Inflammatory macrophage (primary cell): ENCODE measurements at places on chromosomes 2 and 18.
A peak's percentile ranks its signal among the peaks of the same experiment; 100 is the strongest.

DNA sequence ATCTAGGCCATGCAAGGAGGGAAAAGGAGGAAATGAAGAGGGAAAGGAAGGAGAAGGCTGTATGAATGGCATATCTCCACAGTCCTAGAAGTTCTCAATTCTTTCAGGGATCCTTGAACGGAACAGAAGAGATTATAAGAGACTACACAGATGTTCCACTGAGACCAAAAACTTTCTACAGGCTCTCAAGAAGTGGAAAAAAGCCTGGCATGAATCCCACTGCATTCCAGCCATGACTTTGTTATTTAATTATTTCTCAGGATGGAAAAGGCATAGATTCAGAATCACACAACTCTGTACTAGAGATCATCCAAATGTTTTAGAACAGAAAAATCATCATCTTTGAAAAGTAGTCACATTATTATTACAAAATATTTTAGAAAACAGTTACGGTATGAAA, 131.7 kb upstream of the CDH20 start:
- no peak for DNase-seq

DNA sequence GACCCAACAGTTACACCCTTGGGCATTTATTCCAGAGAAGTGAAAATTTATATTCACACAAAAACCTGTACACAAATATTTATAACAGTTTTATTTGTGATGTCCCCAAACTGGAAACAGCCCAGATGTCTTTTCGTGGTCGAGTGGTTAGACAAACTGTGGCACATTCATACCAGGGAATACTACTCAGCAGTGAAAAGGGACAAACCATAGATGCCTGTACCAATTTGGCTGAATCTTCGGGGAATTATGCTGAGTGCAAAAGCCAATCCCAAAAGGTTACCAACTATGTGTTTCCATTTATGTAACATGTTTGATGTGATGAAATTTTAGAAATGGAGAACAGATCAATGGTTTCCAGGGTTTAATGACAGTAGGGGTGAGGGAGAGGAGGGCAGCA, 154.3 kb downstream of the GLI2 start:
- no peak for DNase-seq

- DNase-seq = no peak
Observed at GRCh38 chr2:143177096-143177786, 48.0 kb downstream of the ARHGAP15 start.

DNA sequence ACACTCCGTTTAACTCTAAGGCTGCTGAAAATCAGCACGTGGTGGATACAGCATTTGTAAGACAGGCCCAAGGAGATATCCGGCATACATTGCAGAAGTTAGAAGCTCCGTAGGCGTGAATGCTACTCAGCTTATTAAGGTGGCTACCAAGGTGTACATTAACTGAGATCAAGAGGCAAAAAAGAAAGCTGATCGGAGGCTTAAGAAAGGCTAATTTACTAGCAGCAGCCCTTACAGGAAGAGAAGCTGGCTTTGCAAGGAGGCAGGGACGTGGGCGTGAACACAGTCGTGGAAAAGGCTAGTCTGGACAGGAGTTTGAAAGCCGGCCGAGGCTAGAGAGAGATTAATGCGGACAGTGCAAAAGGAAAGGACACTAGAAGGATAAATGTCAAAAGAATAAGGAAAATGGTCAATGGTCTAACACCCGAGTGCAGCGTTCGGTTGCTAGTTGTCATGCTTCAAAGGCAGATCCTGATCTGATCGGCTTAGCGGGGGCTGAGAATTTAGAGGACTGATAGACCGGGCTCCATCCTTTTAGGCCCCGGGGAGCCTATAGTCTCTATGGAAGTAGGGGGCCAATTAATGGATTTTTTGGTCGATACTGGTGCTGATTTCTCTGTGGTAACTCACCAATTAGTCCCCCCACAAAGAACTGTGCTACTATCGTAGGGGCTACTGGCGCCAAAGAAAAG, 45.6 kb upstream of the SELENOI start:
- DNase-seq = peak; percentile 59

DNA sequence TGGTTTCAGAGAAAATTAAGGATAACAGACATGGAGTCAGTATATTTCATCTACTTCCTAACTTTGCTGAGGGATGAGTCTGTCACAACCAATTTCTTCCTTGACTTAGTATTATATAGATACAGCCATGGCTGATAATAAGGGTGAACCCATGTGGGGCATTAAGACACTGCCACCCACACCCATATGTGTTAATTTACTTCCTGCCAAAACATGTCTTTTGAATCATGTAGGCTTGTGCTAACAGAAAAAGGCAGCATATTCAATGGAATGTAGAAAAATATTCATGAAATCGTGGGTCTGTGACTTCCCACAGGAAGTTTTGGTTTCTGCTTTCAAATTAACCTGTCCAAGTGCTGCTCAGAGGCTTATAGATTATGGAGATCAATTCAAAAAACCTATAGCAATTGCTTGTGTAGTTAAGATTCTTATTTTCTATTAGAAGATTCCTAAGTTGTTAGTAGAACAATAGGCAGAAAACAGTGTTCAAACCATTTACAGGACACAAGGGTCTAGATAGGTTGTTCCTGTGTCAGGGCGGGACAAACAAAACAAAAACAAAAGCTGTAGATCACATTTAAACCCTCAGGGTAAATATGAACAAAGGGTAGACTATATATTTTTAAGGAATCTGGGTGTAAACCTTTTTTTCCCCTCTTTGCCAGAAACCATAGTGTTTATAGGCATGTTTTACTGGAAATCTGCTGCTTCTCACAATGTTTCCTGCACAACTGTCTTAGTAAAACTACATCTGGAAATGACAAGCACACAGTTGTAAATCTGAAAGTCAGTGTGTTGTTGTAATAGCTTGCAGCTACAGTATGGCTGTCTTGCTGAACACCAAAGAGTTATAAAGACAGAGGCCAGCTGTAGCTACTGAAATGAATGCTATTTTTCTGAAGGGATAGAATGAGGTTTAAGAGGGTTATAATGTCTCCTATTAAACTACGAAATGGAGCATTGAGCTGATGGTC, 691.2 kb downstream of the EPHA4 start:
- no peak for DNase-seq

GRCh38 chr2:179275253-179276012, 10.8 kb upstream of the SESTD1 start:
- no peak for DNase-seq

DNA sequence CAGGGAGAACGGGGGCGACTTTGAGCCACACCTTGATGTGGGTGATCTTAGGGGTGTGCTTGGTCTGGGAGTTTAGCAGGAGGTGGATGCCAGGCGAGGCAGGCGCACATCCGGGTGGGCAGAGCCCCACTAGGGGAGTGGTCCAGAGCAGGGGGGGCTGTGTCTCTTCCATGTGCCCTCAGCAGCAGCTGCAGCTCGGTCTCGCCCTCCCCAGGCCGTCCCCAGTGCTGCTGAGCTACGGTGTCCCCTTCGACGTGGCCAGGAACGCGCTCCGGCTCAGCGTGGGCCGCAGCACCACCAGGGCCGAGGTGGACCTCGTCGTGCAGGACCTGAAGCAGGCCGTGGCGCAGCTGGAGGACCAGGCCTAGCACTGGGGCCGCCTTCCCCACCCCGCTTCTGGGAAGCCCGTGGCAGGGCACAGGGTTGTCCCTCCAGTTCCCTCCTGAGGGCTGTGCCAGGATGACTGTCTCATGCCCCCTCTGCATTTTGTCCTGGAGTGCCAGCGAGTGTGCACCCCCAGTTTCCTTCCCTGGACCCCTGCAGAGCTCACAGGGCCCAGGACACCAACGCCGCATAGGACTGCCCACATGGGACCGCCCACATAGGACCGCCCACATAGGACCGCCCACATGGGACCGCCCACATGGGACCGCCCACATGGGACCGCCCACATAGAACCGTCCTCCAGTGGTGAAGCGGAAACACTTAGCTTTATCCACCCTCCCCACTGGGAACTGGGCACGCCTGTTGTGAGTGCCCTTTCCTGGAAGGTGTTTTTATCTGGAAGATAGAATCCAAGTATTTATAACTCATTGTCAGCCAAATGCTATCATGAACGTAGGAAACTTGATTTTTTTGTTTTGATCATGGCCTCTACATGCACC, 1.9 kb upstream of the ESPNL start:
- peak; percentile 24 for DNase-seq

DNA sequence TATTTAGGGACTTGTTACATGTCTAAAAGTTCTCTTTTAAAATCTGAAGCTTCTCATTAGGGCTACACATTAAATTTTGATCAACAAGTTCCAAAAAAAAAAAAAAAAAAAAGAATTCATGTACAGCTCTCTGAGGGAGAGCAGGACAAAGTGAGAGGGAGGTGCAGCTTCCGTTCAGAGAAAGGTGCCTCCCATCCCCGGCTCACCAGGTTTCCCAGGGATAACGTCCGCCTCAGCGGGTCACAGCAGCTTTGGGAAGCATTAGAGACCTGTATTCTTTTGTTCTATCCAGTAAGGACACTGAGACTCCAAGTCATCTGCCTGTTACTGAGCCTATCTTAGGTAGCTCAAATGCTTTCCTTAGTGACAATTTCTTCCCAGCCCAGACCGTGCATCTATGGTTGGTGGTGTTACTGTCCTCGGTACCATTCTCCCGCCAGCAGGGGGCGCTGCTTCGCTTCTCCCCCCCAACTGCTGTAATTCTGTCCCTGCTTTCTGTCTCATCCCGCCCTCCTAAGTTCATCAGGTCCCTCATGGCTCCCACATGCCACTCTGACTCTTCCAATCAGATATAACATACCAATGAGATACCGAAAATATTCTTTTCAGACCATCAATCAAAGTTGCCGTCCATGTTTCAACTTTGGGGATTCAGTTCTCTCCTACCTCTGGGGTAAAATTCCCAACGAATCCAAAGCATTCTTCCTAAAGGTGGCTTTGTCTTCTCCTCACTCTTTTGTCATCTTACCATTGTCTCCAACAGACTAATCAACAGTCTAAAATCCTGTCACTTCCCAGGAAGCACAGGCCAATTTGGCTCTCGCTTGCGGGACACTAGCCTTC, 466.5 kb downstream of the METTL4 start:
- DNase-seq = peak; percentile 18

GRCh38 chr2:52880872-52881271, 886.7 kb upstream of the CHAC2 start:
- DNase-seq = no peak

- DNase-seq = no peak
Observed at GRCh38 chr2:128259585-128259984, 59.1 kb downstream of the HS6ST1 start.

DNA sequence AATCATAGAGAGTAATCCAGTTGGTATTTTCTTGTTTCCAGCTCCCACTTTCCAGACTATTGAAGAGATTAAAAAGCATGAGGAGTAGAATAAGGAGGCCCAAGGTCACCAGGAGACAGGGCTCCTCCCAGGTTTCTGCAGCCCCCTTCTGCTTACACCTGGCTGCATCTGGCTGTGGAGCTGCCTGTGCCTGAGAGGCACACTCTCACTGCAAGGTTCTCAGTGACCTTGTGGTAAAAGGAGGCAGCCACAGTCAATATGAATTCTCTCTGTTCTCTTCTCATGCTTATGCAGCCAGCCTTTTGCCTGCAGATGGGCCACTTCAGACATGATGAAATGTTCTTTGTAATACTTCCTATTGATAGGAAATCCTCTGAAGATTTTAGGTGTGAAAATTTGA, 233.7 kb downstream of the MYO3B start:
- DNase-seq = no peak

DNA sequence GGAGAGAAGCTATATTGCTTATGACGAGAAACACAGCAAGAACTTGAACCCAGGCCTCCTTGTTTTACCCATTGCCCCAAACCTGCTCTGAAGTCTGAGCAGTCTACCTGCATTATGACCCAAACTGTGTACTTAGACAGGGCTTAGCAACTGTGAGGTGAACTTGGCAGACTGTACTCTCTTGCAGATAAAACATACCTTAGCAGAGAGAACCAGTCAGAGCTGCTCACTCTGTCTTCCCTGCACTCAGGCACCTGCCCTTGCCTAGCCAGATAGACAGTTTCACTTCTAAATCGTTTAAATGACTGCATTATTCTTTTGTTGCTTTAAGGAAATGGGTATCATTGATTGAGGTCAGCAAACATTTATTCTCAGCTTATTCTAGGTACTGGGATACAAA, 20.3 kb downstream of the ITPRID2 start:
- DNase-seq = no peak

DNA sequence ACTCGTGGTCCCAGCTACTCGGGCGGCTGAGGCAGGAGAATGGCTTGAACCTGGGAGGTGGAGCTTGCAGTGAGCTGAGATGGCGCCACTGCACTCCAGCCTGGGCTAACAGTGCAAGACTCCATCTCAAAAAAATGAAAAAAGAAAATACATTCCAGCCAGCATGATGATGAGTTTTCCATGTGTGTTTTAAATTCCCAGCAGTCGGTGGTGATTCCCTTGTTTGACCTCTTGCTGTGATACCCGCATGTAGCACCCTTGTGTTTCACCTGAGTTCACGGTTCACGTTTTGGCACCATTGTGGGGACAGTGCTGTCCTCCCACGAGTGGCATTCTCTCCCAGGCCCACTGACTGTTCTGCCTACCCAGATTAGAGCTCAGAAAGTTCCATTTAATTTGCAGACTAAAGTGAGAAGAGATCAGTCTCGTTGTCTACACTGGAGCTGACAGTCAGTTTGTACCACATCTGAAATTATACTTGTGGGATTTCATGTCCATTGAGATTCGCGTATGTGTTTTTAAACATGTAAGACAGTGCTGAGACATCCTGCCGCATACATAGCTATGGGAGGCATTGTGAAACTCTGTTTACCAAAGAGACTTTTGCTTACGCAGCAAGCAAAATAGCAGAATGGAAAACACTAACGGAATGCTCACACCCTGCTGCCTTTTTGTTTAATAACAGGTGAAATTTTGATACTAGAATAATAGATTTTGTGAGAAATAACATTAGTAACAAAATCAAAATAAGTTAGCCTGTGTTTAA, 157.1 kb downstream of the GBX2 start:
- DNase-seq = no peak

DNA sequence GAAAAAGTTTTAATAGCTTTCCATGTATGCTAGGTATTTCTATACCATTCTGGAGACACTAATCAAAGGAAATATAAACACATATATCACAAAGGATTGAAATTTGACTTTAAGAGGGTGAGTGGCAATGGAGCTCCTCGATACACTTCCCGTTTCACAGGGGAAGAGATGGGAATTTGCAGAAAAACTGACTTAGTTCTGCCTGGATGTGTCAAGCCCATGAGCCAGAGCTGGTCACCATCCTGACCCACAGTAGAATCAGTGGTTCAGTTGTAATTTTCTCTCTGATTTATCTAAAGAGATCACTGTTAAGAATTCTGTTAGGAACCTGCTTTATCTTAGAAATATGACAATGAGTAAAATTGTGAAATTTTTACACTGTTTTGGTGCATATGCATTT, 34.2 kb downstream of the PLCL1 start:
- peak; percentile 35 for DNase-seq

- DNase-seq = no peak
Observed at GRCh38 chr18:57542126-57542525, 44.4 kb downstream of the FECH start.

DNA sequence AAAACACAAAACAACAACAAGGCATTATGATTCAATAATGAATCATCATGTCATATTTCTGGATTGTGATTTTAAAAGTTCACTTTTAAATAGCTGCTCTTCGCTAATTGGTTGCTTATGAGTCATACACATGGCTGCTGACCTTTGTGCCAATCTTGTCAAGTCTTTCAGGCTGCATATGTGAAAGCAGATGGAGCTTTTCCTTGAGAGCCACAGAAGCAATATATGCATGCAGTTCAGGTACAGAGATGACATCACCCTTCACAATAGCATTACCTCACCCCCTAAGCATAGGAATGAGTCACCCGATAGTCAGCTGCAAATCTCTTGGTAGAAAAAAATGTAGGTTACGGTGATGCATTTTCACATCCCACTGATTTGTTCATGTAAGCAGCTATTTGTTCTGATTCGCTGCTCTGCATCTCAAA, 27.2 kb downstream of the EIF2AK3 start:
- DNase-seq = peak; percentile 85
